ENCODE measurements at places on chromosomes 16 and 17. TPM values are rescaled to one million over a fixed set of nuclear protein-coding genes. Genes with fewer than 3 reads are reported as not detected.

GPS2 gene
- 47.0 TPM for total RNA-seq

TMED6 gene
- 0.51 TPM for total RNA-seq

KAT2A gene
- 25.1 TPM for total RNA-seq

TBC1D3E gene
- not detected for total RNA-seq

DPEP3 gene
- total RNA-seq = not detected

TPSB2 gene
- 58.7 TPM for total RNA-seq

HNF1B gene
- total RNA-seq = not detected

PERCC1 gene
- total RNA-seq = not detected

CCDC40 gene
- total RNA-seq = 6.2 TPM

CA10 gene
- not detected for total RNA-seq

ASGR1 gene
- 1.2 TPM for total RNA-seq

CD300A gene
- total RNA-seq = 5.9 TPM

RNF227 gene
- 1.5 TPM for total RNA-seq

ZNF205 gene
- total RNA-seq = 8.3 TPM

ASIC2 gene
- total RNA-seq = not detected

OVCA2 gene
- 21.2 TPM for total RNA-seq

GRAPL gene
- 5.0 TPM for total RNA-seq

CD300LG gene
- 5.1 TPM for total RNA-seq

KRTAP17-1 gene
- total RNA-seq = not detected
